Stimulated activated CD4-positive, alpha-beta T cell treated with anti-CD3 and anti-CD28 coated beads, Interleukin-1b, Interleukin-23, amount 100 ng/mL, for 24 hours (primary cell): ENCODE measurements at places on chromosomes 6 and 20.

DNA sequence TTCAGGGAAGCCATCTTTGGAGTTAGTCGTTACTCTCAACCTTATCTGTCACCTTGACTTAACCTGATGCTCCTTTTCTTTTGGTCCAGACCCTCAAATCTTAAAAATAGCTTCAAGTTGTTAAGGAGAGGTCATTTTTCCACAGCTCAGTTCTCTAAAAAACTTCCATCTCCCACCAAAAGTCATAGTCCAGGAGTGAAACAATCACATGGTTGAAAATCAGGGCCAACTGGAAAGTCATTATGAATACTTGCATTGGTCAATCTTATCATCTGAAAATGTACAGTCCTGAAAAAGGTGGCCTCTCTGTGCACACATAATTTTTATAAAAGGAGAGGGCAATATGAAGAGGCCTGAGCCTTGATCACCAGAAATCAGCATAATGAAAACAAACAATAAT, 195.7 kb downstream of the BCAS1 start:
- no peak for DNase-seq

- DNase-seq: no peak
Observed at GRCh38 chr6:16921399-16922110, 160.3 kb upstream of the ATXN1 start.

DNA sequence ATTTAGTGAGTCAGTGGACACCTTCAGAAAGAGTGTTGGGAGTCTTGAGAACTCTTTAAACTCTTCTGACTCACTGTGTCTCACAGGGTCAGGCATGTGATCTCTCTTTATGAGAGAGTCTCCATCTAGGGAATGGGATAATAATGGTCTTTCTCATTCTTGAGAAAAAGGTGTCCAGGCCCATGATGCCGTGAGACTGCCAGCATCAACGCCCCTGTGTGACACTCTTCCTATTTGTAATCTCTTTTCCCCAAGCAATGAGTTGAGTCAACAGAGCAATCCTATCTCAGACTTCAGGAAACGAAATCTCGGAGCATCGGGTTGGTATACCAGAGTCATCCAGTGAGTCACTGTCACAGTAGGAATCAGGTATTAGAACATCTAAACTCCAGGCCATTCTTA, 82.3 kb upstream of the BMP2 start:
- DNase-seq: no peak

- no peak for DNase-seq
Observed at GRCh38 chr6:39929039-39929732, 5.1 kb downstream of the MOCS1 start.

GRCh38 chr6:52286798-52287432, 2.4 kb upstream of the MCM3 start:
- DNase-seq: peak; percentile 48
